ENCODE measurements at places on chromosomes 2 and 18.

DNA sequence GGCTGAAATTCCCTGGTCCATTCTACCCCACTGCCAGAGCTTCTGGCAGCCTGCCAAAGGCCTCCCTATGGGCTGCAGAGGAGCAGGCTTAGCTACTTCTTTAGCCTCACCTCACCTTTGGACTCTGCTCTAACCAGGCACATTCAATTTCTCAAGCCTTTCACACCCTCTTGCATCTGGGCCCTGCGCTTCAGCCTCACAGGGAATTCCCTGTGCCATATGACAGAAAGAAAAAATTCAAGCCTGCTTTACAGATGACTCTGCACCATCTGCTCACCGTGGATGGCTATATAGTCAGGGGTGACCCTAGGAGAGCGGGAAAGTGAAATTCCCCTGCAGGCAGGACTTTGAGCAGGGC lies 62.5 kb downstream of the REEP1 start:
- DNase-seq = peak; percentile 53

DNA sequence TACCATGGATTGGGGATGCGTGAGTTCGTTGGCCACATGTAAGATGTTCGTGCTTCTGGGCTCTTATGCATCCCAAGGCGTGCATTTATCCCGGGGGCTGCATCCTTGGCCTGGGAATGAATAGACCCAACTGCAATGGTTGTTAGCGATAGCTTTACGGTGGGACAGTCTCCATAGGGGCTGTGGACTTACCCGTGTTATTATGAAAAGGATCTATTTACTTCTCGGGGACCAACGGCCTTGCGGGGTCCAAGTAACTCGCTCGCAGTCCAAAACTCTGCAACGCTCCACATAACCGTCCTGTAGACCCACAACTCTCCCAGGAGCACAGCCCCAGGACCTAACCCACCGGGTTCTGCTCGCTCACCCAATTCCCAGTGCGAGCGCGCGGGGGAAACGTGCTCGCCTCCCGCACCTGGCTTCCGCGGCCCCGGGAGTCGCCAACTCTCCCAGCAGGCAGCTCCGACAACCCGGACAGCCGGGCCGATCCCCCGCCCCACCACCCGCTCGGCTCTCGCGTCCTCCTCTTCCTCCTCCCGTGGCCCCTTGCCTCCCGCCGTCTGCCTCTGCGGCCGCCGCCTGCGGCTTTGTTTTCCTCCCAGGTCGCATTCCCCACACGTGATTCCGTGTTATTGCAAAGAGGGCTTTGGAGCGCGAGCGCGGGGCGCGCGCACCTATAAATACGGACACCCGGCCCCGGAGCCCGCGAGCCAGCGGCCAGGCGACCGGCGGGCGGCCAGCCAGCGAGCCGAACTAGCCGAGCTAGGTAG lies at the start of gene CABLES1:
CABLES1 (plus strand) TSS at position 706 of the 770 bp plus-strand sequence. CDS start 278 bp downstream, outside the sequence.
- no peak for DNase-seq

- no peak for DNase-seq
Measured at GRCh38 chr2:45390441-45390840, 220.6 kb downstream of the SRBD1 start.

GRCh38 chr18:45621061-45621511 lies 5.8 kb downstream of the SLC14A2 start:
- DNase-seq = peak; percentile 11

DNA sequence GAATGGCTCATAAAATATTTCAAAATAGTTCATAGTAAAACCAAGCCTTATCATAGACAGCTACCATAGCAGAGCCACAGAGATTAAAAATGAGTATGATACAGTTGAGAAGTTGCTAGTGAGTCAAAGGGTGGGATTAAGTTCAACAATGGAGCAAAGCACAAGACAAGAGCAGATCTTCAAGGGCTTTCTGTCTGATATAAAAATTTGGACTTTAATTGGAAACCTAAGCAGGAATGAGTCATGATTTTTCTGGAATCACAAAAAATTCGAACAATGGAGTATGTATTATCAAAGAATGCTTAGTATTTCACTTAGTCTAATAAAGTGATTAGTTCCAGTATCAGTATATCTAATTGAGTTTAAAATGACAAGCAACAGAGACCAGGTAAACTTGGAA lies 487.3 kb upstream of the NETO1 start:
- no peak for DNase-seq

- DNase-seq = no peak
Measured at GRCh38 chr2:79952616-79953015, 351.9 kb downstream of the LRRTM1 start.

DNA sequence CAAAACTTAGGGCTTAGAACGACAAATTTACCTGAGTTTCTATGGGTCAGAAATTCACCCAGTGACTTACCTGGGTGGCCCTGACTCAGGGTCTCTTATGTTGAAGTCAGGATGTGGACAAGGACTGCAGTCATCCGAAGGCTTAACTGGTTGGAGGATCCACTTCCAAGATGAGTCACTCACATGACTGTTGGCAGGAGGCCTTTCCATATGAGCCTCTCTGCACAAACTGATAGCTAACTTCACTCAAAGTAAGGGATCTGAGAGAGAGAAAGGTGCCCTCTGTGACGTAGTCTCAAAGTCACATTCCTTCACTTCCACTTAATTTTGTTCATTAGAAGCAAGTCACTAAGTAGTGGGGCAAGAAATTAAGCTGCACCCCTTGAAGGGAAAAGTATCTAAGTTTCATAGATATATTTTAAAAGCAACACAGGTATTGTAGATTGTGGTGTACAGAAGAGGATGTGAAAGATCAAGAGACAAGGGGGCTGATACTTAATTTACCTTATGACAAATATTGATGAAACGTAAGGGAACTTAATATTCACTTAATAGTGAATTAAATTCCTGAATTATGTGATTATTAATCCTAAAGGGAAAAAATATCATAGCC lies 48.4 kb downstream of the TANK start:
- no peak for DNase-seq

DNA sequence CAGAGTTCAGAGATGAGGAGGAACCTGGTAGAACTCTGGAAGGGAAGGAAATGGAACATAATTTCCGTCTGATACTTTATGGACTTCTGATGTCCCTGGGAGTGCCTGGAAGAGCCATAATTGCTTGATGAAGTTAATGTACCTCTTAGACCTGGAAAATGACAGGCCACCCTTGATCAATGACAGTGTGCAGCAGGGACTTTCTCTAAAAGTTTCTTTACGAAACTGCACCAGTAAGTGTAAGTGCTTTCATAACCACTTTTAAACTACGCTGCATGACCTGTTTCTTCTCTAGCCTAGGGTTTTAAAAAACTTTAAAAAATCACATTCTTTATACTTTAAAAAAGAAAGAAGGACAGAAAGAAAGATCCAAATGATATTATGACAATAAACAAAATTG lies 164.5 kb downstream of the LPIN1 start:
- no peak for DNase-seq

DNA sequence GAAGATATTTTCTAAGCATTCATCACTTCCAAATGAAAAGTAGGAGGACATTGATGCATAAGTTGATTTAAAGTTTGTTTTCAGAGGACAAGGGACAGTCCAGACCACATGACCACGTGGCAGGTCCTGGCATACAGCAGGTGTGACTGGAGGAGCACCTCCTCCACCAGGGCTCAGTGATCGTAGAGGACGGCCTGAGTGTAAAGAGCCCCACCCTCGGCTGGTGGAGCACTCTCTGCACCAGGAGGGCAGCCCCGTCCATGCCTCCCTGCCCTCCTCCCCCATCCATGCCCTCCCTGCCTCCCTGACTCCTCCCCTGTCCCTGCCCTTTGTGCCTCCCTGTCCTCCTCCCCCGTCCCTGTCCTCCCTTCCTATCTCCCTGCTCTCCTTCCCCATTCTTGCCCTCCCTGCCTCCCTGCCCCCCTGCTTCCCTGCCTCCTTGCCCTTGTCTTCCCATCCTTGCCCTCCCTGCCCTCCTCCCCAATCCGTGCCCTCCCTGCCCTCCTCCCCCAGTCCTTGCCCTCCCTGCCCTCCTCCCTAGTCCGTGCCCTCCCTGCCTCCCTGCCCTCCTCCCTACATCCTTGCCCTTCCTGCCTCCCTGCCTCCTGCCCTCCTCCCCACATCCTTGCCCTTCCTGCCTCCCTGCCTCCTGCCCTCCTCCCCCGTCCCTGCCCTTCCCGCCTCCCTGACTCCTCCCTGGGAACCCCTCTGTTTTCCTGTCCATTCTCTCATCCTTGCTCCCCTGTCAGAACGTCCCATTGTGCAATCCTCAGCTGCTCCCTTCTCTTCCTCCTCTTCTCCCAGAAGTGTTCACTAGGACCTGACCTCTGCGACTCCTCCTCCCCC lies 47.9 kb downstream of the ANKMY1 start:
- DNase-seq = no peak

- no peak for DNase-seq
Measured at GRCh38 chr18:23066504-23067039, 68.7 kb upstream of the CABLES1 start.

GRCh38 chr18:58362027-58362575 lies 266.8 kb downstream of the ALPK2 start:
- DNase-seq = no peak

GRCh38 chr2:149261692-149262091 lies 68.7 kb upstream of the LYPD6 start:
- no peak for DNase-seq

DNA sequence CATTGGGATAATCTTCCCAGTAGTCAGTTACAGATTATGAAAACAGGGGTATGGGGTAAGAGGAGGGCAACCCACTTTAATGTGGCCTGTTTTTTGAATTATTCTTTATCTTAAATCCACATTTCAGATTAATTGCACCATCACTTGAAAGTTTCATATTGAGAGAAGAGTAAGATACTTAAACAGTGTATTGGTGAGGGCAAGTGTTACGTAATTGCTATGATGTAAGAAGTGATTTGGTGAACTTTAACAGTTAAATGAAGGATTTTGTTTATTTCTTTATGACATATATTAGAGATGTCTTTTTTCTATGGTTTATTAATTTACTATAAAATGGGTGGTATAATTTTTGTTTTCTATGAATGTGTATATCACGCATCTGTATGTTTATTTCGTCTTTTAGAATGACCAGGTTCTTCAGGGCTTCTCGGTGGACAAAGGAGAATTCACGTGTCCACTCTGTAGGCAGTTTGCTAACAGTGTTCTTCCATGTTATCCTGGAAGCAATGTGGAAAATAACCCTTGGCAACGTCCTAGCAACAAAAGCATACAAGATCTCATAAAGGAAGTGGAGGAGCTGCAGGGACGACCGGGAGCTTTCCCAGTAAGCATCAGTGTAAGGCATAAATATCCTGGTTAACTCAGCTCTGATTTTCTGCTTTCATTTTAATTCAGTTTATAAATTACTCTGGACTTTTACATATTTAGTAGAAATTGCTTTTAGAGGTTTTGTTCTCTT lies 171.2 kb upstream of the MYO3B start:
- no peak for DNase-seq

- DNase-seq = no peak
Measured at GRCh38 chr2:43758739-43759138, 15.1 kb upstream of the DYNC2LI1 start.

- peak; percentile 58 for DNase-seq
Measured at GRCh38 chr2:101151146-101151858, at the start of gene TBC1D8. Gene TBC1D8 (minus strand): TSS chr2:101151382. CDS start chr2:101151253, 129 bp downstream.

DNA sequence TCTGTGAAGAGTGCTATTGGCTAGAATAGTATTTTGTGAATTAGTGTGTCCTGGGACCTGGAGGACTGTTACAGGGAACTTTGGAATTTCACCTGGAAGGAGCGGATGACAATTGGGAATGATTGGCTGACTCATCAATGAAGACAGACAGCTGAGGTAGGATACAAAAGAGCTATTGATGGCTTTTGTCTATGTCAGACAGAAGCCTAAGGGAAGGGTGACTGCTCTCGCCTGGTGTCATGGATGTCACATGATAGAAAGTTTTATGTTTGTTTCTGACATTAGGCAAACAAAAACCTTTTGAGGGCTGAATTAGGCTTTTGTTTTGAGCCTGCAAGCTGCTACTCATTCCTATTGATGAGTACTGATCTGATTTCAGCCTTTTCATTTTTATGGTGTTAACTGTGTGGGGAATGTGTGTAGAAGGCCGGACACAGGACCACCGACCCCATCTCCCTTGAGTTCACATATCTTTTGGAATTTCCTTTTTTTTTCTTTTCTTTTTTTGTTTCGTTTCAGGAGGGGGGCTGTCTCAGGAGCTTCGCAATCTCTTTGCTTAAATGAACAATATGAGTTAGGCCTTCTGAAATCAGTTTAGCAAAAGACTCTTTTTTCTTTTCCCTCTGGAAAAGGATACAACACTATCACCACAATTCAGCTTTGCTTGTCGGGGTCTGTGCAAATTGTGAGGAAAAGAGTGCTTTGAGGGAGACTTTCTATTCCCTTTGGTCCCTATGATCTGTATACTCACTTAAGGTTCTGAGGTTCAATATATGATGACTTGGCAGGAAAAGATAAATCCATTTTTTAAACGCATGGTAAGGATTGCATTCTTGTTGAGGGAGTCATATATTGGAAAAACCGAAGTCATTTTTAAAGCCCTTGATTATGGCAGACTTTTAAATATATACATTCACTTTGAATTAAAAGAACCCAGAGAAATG lies 207.9 kb upstream of the FIGN start:
- DNase-seq = no peak

DNA sequence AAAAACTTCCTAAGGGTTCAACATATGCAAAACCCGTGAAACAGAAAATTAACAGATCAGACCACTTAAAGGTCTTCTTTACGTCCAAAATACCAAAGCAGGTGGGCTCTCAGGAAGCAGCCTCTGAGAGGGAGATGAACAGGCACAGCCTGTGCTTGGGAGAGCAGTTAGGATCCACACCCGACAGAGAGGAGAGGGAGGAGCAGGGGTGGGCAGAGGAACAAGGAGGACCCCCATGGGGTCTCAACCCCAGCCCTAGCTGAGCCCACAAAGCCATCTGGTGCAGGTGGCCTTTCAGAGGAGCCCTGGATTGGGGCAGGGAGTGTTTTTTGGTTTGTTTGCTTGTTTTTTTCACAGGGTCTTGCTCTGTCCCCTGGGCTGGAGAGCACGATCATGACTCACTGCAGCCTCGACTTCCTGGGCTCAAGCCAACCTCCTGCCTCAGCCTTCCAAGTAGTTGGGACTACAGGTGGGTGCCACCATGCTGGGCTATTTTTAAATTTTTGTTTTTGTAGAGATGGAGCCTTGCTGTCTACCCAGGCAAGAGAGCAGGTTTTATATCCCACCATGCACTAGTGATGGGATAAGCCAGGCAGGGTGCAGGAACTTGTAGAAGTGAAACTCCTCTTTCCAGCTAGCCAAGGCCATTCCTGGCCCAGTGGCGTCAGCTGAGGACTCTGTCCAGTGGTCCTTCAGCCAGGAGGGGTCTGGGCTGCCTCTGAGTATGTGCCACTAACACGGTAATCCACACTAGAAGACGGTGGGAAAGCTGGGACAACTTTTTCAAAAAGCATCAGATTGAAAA lies 154.1 kb upstream of the HDAC4 start:
- DNase-seq = no peak

- no peak for DNase-seq
Measured at GRCh38 chr2:41736586-41736985, 311.2 kb upstream of the PKDCC start.

GRCh38 chr2:129253461-129253812 lies 726.0 kb upstream of the RAB6C start:
- DNase-seq = peak; percentile 65

DNA sequence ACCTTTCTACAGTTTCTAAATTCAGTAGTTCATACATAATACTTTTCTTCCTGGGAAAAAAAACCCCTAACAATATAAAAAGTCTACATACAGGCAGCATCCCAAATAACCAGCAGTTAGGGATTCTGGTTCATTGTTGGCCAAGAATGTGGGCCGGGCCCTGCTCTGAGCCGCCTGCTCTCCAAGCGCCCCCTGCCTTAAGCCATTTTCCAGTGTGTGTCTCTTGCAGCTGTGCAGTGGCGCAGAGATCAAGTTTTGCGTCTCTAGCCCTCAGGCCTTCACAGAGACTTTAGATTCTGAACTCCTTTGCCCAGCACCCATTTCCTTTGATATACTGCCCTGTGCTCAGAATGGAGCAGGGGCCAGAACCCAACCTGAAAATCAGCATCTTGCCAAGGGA lies 32.9 kb downstream of the RMC1 start:
- DNase-seq = no peak

GRCh38 chr18:36035253-36035652 lies 32.1 kb downstream of the RPRD1A start:
- no peak for DNase-seq

Data from NCI-H1694 treated with DMSO at 0.1 percent for 48 hours (cell line).